Adrenal gland (tissue), 19 donors: ENCODE measurements at places on chromosomes 13 and 19. TPM values are rescaled to one million over a fixed set of nuclear protein-coding genes. Genes with fewer than 3 reads are reported as not detected.

PLVAP gene
- total RNA-seq, result 140 TPM

DNA sequence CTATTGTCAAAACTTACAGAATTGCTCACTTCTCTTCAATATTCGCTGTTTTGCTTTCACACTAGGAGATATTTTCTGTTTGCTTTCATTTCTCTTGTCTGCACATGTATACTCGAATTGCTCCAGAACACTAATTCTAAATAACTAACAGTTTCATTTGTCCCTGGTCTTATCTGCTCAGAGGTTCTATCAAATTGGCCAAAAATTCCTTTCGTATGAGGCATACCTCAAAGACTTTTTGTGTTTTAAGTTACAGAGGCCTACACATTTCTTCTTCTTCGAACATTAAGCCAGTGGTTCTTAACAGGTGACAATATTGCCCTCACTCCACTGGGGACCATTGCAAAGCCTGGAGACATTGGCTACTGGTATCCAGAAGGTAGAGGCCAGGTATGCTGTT lies 1314.6 kb downstream of the EFNB2 start:
- no peak for DNase-seq

- DNase-seq, result no peak
These were observed 101.1 kb downstream of the DLEU7 start for GRCh38 chr13:50742353-50742752.

GRCh38 chr13:75432811-75433244 lies 49.1 kb downstream of the TBC1D4 start:
- peak; percentile 42 for DNase-seq

DNA sequence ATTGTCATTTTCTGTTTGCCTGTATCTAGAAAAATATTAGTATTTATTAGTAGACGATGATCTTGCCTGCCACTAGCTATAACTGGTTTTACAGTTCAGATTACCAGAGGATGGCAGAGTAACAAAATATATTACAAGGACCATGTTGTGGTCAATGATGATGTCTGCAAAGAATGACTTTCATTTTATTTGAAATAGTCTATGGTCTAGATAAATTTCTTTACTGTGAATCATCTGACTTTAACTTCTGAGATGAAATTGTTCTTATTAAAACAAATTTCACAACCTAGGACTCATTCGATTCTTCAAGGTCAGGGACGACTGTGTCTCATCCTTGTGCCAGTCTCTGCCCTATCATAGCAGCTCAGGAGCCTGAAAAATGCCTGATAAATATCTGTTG lies 637.8 kb upstream of the KLF12 start:
- no peak for DNase-seq

RYR1 gene
- total RNA-seq, result 2.9 TPM

SERTAD1 gene
- total RNA-seq, result 12.7 TPM

DNA sequence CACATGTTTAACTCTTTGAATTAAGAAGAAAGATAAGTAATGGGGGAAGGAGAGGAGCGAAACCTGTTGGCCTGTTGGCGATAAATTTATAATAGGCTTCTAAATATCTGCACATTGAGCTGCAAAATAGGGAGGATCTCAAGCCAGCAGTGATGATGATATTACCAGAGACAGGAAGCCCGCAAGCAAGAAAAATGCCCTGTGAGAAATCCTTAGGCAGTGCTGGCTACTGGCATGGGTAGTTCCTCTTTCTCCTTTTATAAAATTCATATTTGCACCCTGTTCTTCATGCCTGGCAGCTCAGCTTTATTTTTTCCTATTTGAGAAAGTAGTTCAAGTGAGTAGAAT lies 858 bp upstream of the USP12 start:
- DNase-seq, result no peak

- DNase-seq, result no peak
These were observed 266.8 kb upstream of the TSHZ3 start for GRCh38 chr19:31616031-31616430.

PTPRH gene
- 54.8 TPM for total RNA-seq

GRCh38 chr19:52938761-52939160 lies 15.5 kb upstream of the ZNF888 start:
- no peak for DNase-seq

GRCh38 chr19:493391-494170 lies 2.7 kb upstream of the MADCAM1 start:
- DNase-seq, result no peak

- DNase-seq, result peak; percentile 77
These were observed 40.8 kb upstream of the ISYNA1 start for GRCh38 chr19:18478545-18479311.

DNA sequence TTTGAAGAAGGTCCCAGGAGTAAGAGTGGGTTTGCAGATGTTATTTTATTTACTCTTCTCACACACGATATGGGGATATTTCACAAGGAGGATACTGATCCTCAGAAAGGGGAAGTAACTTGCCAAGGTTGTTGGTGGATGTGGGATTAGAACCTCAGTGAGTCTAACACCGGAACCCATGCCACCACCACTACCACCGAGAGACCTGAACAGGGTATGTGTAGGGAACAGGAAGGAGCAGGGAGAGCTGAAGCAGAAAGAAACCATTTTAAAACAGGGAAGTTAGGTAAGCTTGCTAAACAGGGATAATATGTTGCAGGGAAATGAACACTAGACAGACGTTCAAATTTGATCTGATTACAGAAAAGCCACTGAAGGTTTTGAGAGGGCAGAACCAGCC lies 11.6 kb upstream of the CEACAM3 start:
- DNase-seq, result no peak

JAK3 gene
- 10.8 TPM for total RNA-seq

DNA sequence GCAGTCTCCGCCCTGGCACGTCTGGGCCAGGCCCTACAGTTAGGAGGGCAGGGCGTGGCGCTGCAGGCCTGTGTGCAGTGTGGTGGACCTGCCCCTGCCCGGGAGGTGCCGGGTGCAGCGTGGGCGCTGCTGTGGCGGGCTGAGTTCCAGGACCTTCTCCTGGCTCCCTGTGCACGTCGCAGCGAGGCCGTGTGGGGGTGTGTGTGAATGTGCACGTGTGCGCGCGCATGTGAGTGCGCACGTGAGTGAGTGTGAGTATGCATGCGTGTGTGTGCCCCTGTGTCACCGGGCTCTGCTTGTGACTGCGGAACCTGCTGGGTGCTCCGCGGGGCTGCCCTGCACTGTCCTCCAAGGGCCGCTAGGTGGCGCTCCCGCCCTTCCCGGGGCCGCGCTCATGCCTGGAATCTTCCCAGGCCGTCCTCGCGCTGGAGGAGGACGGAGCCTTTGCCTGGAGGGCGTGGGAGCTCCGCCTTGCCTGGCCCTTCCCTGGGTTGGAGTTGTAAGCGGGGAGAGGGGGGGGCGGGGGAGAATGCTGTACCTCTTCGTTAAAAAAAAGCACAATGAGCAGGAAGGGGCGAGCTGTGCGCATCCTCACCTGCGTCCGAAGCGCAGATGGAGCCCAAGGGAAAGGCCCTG lies 79.3 kb downstream of the KDM4B start:
- peak; percentile 87 for DNase-seq

GRCh38 chr19:6258812-6259311 lies 20.9 kb downstream of the MLLT1 start:
- DNase-seq, result no peak
